ENCODE measurements at places on chromosomes 2 and 18.

DNA sequence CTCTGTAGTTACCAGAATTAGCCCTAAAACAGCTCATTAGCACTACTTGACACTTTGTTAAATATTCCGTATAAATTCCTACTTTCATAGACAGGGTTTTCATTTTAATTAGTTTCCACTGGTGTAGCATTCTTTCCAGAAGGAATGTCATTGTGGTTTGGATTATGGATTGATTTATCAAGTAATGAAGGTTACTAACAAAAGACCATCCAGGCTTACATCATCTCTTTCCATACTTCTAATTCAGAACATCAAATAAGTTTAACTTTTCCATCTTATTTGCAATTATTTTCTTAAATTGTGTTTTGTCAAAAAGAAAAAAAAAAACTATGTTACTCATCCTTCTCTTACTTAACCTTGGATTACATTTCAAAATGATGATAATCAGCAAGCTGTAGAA, 231.8 kb upstream of the SPOPL start:
- DNase-seq, result no peak

DNA sequence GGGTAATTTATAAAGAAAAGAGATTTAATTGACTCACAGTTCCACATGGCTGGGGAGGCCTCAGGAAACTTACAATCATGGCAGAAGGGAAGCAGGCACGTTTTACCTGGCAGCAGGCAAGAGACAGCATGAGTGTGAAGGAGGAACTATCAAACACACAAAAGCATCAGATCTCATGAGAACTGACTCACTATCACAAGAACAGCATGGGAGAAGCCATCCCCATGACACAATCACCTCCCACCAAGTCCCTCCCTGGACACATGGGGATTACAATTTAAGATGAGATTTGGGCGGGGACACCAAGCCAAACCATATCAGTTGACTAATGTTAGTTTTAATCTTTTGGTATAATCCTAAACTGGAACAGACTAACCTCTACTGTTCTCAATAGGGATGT, 49.1 kb upstream of the CPO start:
- DNase-seq, result no peak

DNA sequence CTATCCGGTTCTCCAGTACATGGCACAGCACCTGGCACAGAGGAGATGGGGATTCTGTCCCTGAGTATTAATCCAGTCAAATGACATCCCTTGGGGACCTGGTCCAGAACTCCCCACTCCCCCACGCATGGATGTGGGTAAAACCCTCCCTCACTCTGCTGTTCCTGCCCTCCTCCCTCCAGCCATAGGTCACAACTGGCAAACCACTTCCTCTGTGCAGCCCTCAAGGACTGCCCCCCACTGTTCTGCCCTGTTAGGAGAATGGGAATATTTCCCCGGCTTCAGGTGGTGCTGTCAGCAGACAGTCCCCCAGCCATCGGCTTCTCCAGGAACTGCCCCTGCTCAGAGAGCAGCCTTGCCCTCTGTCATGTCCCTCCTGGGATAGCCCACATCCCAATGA, 1.5 kb upstream of the TFCP2L1 start:
- no peak for DNase-seq

- DNase-seq, result no peak
These were observed 301.6 kb downstream of the SMAD2 start for GRCh38 chr18:47628893-47629292.

DNA sequence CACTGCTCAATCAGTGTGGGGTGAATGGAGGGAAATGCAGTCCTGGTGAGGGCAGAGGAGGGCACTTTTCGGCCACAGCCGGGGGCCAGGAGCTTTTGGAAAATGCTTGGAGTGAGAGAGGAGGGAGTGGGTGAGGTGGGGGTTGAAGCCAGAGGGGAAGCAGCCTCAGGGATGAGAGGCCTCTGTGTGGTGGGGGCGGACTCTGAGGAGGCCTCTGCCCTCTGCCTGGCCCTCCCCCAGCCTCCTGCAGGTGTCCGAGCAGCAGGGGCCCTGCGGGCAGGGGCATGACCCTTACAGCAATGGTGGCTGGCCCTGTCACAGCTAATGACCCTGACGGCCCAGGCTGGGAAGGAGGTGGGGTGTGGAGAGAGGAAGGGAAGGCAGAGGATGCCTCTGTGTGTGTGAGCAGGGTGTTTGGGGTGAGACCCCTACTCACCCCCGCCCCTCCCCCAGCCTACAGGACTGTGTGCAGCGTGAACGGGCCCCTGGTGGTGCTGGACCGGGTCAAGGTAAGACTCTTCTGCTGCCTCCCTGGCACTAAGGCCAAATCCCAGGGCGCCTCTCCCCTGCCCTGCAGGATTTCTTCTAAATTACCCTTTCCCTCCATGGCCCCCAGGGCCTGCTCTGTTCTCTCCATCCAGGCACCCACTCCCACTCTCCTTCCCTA, 7.6 kb downstream of the ATP6V1B1 start:
- no peak for DNase-seq

- no peak for DNase-seq
These were observed 102.5 kb upstream of the NOSTRIN start for GRCh38 chr2:168699844-168700417.

DNA sequence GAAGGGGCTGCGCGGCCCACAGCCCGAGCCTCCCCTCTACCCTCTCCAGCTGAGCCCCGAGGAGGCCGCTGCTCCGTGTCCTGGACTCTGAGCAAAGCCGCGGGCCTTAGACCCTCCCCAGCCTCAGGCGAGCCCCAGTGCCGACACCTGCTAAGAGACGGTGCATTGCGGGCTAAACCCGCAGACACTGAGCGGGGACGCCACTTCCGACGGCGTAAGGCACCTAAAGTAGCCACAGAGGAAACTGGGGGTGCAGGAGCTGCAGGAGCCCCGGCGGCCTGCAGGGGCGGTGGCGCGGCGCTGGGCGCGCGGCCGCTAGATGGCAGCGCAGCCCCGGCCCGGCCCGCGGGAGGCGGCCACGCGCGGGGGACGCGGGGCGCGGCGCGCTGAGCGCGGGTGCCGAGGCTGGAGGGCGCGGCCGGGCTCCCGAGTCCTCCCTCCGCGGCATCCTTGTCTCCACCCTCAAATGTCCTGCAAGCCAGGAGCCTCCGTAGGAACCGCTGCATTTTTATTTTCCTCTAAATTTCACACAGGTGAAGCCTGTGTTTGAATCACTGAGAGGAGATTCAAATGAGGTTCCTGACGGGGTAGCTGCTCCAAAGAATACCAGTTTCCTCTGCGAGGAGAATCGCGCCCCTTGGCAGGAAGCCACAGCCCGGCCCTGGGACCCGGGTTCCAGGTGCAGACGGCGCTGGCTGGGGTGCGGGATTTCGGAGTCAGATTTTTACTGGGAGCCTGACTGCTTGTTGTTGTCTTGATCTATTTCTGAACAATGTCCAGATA, 650.5 kb downstream of the GALR1 start:
- peak; percentile 22 for DNase-seq

- no peak for DNase-seq
These were observed 45.1 kb upstream of the SERTAD2 start for GRCh38 chr2:64698668-64699444.

GRCh38 chr2:117212562-117212961, 601.9 kb upstream of the DDX18 start:
- DNase-seq, result no peak

- DNase-seq, result peak; percentile 77
These were observed 97.8 kb downstream of the B3GNT2 start for GRCh38 chr2:62293490-62294271.

GRCh38 chr2:10284108-10284870, 18.4 kb upstream of the HPCAL1 start:
- DNase-seq, result no peak

GRCh38 chr18:45981821-45982220, 14.7 kb upstream of the EPG5 start:
- no peak for DNase-seq

DNA sequence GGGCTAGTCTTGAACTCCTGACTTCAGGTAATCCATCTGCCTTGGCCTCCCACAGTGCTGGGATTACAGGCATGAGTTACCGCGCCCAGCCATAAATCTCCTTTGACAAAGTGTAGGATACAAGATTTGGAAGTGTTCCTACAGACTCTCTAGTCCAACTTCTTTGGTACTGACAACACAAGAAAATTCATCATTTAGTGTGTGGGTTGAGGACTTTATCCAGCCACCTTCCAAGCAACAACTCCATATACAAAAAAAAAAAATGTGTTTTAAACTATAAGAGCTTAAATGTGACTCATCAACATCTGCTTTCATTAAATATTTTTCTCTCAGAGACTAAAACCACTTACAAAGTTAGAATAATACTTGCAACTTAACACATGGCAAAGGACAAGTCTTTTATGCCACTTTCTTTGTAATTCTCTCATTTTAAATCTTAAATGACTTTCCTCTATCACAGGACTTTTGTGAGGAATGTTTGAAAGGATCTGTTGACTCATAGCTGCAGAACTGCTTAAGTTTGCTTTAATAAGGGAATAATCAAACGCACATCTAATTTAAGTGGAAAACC, 46.2 kb upstream of the ITGAV start:
- DNase-seq, result no peak

DNA sequence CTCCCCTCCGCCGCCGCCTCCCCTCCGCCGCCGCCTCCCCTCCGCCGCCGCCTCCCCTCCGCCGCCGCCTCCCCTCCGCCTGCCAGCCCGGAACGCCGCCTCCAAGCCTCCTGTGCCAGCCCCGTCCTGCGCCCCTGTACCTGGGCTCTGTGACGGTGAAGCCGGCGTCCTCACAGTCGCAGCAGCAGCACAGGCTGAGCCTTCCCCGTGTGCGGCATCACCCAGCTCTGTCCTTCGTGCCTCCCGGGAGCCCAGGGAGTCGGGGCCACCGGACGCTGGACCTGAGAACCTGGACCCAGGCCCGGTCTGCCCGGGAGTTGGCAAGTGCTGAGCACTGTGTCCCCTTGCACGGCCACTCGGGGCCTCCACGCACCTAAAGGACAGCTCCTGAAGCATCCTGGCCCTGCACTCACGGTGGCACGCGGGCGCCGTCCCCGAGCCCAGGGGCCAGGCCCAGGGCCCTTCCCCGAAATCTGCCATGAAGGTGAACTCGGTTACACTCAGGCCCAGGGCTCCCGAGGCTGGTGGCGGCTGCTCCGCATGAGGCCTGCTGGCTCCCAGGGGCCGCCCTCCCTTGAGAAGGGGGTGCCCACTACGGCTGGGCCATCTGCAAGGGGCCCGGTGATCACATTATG, 32.9 kb downstream of the RTP5 start:
- DNase-seq, result no peak

GRCh38 chr2:20561637-20562454, 89.1 kb downstream of the HS1BP3 start:
- DNase-seq, result no peak

- DNase-seq, result no peak
These were observed 25.5 kb upstream of the SNED1 start for GRCh38 chr2:240972636-240973521.

- DNase-seq, result no peak
These were observed 334.3 kb downstream of the FIGN start for GRCh38 chr2:163401481-163401880.

DNA sequence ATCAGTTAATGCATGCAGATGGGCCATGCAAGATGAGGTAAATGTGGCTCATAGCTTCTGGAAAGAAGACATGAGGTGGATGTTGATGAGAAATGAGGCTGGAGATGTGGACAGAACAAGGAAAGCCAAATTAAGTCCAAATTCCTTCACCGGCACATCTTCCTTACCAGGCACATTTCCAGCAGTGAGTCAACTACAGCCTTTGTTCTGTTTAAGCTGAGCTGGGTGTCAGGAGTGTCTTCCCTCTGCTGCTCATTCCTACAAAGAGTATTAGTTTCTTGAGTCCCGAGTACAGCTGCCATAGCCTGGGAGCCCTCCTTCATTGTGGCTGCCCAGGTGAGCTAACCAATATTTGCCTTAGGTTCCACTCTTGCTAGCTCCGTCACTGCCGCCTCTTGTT, 945.0 kb downstream of the SLC4A3 start:
- DNase-seq, result no peak

- no peak for DNase-seq
These were observed 50.5 kb downstream of the MBD5 start for GRCh38 chr2:148071351-148071750.

- DNase-seq, result no peak
These were observed 61.2 kb upstream of the CUL3 start for GRCh38 chr2:224646242-224646846.

GRCh38 chr18:55199291-55199963, 240.2 kb upstream of the CCDC68 start:
- no peak for DNase-seq

DNA sequence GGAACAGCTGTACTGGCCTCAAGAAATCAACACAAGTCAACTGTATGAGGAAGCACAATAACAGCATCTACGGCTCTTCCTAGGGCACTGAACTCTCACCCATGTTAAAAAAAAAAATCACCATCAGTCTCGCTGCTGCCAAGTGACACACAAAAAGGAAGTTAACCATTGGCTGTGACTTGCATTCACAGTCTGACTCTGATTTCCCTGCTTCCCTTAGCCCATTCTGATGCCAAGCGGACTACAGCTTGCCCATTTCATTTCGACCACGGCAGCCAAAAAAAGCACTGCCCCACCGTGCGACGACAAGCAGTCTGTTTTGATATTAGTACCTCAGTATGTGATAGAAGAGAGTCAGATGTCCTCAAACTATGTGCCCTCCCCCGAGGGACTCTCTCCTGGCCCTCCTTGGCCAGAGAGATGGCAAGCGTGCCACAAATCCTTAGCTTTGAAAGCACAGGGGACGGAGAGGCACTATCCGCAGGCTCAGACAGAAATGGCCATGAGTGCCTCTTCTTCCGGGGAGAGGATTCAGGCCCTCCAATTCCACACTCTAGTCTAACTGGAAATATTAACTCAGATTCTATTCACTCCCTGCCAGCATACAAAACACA, 250.0 kb downstream of the TCF4 start:
- DNase-seq, result no peak

DNA sequence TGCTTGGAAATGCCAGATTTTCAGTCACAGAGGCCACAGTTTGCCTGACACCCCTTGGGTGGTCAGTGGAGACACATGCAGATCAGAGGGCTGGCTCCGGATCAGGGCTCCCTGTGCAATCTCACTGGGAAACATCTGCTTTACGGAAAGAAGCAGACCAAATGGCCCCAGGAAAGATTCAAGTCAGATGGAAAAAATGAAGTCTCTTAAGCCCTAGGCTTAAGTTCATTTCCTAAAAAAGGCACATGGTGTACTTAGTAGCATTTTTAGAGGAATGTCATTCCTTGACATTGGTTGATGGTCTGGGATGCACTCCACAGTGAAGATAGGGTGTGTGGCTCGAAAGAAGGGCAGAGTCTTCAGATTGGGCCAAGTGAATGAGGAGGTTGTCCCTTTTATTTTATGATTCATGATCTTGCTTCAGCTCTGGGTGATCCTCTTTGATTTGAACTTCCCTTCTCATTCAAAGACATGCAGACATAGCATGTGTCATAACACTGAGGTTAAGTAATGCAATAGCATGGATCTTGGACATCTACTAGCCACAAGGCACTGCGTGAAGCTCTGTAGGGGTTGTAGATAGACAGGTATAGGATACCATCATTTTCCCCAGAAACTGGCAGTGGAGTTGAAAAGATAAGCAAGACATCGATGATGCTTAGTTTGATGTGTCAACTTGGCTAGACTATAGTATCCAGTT, 56.5 kb downstream of the KCNE4 start:
- no peak for DNase-seq

- peak; percentile 34 for DNase-seq
These were observed 7.9 kb downstream of the PKP4 start for GRCh38 chr2:158464426-158465281.

- DNase-seq, result no peak
These were observed 270.4 kb upstream of the MC4R start for GRCh38 chr18:60643009-60643408.
